ENCODE measurements at places on chromosomes 5 and 9. TPM values are rescaled to one million over a fixed set of nuclear protein-coding genes. Genes with fewer than 3 reads are reported as not detected.

Gene FCN1
- 40.9 TPM for total RNA-seq

Gene LCN6
- total RNA-seq, result 4.2 TPM

Gene TEX48
- not detected for total RNA-seq

Gene GDA
- not detected for total RNA-seq

Gene DNAJC25
- 4.5 TPM for total RNA-seq

Gene TNFSF15
- 1.4 TPM for total RNA-seq

Gene TEK
- total RNA-seq, result 25.8 TPM
